ENCODE measurements at places on chromosomes 7 and 10. TPM values are rescaled to one million over a fixed set of nuclear protein-coding genes. Genes with fewer than 3 reads are reported as not detected.

Gene VSTM2A
- not detected for total RNA-seq

Gene UNCX
- not detected for total RNA-seq

Gene LRGUK
- not detected for total RNA-seq

Gene GRID2IP
- not detected for total RNA-seq

Gene LBX1
- total RNA-seq: not detected

Gene RAB19
- total RNA-seq: not detected

Gene NUTM2D
- 4.9 TPM for total RNA-seq

Gene BTBD16
- total RNA-seq: not detected

Gene DLX5
- total RNA-seq: 0.24 TPM

Gene ADIRF
- total RNA-seq: 72.5 TPM

Gene MCU
- total RNA-seq: 39.0 TPM

Gene C10orf62
- not detected for total RNA-seq

Gene IFIT2
- 0.21 TPM for total RNA-seq

Gene BTAF1
- 39.4 TPM for total RNA-seq

Gene FGFR2
- total RNA-seq: 5.5 TPM

Gene HABP2
- not detected for total RNA-seq

Gene ADAMTS14
- total RNA-seq: not detected

Gene CYP26C1
- 0.24 TPM for total RNA-seq

Gene PAOX
- 4.0 TPM for total RNA-seq

Gene ABCA13
- 0.24 TPM for total RNA-seq

Gene SPACDR
- 0.85 TPM for total RNA-seq

Gene ECHDC3
- 12.5 TPM for total RNA-seq

Gene CYP26A1
- total RNA-seq: not detected

Gene TAS2R5
- 2.8 TPM for total RNA-seq

Gene CH25H
- not detected for total RNA-seq

Gene KIAA1217
- 7.7 TPM for total RNA-seq

Gene PDGFA
- total RNA-seq: 38.1 TPM

Gene SORBS1
- 0.72 TPM for total RNA-seq

Measured in tracheal epithelial cell (primary cell).